ENCODE measurements at places on chromosomes 16 and 17.

DNA sequence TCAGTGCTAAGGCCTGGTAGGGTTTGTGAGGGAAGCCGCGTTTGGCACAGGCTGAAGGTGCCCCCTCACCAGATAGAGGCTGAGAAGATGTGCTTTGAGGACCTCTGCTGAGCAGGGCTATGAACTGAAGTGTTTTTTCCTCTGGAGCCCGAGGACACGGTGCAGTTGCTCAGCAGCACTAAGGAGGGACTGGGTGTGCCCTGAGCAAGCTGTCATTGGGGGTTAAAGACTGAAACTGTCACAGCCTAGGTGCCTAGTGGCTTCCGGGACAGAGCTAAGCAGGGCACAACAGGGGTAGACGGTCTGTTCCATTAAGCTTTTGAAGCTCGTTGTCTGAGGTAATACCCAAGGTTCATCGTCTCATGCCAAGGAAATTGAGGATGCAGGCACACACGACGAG, 24.8 kb upstream of the ASGR2 start:
- no peak for DNase-seq

- no peak for DNase-seq
Measured at GRCh38 chr16:2835638-2836493, 5.8 kb downstream of the ZG16B start.

GRCh38 chr16:66515596-66516508, 34.1 kb downstream of the TK2 start:
- no peak for DNase-seq

DNA sequence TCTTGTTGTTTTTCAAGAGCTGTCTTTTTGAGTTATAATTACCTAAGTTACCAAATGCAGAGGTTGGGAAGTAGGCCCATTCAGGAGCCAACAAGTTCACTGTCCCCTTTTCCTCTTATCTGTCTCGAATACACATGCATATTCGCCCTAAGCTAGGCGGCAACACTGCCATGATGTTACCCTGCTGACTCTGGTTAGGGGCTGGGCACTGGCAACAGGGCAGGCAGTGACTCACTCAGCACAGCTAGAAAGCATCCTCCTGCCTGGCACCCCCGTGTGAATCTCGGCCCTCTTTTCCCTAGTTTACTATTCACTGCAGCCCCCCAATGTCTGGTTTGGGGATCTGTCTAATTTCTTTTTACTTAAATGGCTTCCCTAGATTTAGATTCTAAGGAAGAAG, 13.8 kb downstream of the DBF4B start:
- DNase-seq = no peak

DNA sequence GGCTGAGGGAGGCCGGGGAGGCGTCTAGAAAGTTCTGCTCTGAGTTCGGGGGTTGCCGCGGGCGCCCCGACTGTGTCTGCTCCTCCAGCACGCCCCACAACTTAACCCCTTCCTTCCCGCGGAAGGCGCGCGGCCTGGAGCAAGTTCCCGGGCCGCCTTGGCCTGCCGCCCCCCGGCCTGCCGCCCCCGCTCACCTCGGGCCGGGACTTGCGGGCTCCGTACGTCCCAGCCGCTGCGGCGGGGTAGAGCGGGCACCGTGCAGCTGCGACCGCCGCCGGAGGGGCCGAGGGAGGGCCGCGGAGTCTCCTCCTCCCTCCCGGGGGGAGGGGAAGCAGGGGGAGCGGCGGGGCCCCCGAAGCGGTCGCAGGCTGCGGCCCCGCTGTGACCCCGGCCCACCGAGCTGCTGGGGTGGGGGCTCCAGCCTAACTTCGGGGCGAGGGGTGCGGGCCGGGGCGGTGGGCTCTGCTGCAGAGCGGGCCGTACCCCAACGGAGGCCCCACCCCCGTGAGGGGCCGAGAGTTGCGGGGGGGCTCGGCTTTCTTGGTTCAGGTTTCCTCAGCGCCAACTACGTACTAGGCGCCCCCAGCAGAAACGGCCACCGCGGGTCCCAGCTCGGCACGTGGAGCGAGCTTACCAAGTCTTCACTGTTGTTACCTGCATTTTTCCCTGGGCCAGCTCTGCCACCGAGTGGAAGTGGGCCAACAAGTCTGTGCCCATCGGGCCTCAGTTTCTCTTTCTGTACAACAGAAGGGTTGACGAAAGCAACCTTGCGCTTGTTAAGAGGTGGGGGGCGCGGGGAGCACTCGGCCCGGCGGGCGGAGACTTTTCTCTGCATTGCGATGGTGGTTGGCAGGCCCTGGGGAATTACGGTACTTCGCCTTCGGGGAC, at the start of gene CCDC102A:
Gene CCDC102A (minus strand): TSS at position 266 of the 888 bp plus-strand sequence. CDS start 7,394 bp downstream, outside the sequence.
- DNase-seq = no peak

- DNase-seq = no peak
Measured at GRCh38 chr16:6038941-6039645, 941.5 kb upstream of the EEF2KMT start.

All from NCI-H1930 (cell line).